Fibroblast of skin of abdomen (primary cell): ENCODE measurements at places on chromosomes 7 and 10.

DNA sequence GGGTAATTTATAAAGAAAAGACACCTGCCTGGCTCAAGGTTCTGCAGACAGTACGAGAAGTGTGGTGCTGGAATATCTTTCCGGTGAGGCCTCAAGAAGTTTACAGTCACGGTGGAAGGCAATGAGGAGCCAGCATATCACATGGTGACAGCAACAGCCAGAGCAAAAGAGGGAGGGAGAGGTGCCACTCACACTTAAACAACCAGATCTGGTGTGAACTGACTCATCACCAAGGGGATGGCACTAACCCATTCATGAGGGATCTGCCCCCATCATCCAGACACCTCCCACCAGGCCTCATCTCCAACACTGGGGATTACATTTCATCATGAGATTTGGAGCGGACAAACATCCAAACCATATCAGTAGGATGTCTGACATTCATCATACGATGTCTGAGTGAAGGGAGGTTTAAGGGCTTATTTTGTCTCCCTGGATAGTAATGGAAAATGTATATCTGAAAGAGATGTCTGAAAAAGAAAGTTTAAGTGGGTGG lies 23.5 kb upstream of the KBTBD2 start:
- no peak for DNase-seq

GRCh38 chr7:1455241-1455939 lies 3.9 kb downstream of the MICALL2 start:
- no peak for DNase-seq

- DNase-seq = no peak
These were observed 213.4 kb downstream of the AUTS2 start for GRCh38 chr7:69811476-69812308.

GRCh38 chr10:129784891-129785290 lies 179.2 kb downstream of the EBF3 start:
- DNase-seq = no peak

DNA sequence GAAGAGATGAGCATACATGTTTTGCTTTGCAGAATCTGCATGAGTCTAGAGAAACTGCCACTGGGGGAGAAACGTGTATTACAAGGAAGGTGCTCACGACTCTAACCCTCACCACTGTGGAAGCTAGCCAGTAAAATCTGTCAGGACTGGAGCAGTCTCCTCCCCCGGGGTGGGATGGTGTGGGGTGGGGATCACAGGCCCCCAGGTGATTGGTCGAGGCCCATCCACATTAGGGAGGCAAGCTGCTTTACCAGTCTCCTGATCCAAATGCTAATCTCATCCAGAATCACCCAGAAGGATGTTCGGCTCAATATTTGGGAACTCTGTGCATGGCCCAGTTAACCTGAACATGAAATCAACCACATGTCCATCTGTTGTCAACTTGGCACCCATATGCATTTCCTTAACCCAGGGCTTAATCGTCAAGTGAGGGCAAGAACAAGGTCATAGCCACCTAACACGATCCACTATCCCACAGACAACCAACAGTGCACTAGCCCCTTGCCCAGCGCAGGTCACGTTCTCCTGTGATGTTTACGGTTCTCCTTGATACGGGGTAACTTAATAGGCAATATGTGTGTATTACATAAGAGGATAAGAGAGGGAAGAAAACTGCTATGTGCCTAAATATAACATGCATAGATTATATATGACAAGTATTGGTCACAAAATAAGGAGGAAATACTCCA lies 40.8 kb downstream of the DNAJB6 start:
- no peak for DNase-seq

DNA sequence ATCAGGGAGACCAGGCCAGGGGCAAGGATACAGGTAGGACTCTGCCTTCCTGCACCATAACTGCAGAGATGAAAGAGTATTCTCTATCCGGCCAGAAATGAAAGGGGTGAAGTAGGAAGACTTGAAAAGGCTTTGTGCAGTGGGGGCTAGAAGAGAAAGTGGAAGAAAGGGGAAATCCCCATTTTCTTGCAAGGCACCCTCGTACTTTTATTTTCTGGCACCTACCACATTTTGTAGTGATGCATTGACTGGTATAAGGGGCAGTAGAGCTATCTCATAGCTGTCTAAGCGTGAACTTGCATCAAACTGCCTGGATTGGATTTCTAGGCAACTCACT lies 752 bp upstream of the CAMK2G start:
- no peak for DNase-seq

GRCh38 chr10:123139521-123140163 lies 3.9 kb downstream of the HMX3 start:
- DNase-seq = no peak
